ENCODE measurements at places on chromosomes 4 and X.
A peak's percentile ranks its signal among the peaks of the same experiment; 100 is the strongest.

DNA sequence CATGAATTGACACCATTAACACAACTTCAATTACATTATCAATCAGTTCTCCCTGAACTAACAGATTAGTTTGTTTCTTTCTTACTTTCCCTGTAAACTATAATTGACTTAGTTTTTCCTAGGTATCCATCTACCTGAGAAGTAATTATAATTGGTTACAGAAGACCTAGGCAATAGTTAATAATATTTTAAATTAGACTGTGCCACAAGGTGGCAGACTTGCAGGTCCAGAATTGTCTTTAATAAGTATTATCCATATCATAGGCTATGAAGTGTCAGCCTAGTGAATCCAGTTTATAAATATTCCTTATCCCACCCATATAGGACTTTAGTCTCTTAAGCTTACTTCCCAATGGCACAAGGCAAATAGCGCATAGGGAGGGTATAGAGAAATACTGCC, 48.9 kb upstream of the FAM47B start:
- no peak overlapping the region for H3K27ac ChIP-seq
- DNase-seq, result no peak
- no peaks in the 10 kb centered on the region for H3K36me3 ChIP-seq

DNA sequence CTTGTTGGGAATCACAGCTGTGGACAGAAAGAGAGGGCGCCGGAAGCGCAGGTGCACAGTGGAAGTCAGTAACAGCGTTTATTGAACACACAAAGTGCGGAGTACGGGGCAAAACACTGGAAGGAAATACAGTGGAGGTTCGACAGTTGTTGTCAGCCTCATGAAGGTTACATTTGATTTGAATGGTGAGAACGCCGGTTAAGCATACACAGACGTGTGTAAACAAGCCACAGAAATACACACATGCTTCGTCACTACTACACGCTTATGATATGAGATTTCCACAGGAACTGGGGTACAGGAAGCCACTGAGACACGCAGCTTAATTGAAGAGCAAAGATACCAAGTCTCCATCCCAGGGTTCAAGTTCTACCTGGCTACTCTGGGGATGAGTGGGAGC, 12.0 kb downstream of the CCKAR start:
- no peaks in the 10 kb centered on the region for H3K36me3 ChIP-seq
- H3K27me3 ChIP-seq, result no peaks in the 10 kb centered on the region
- no peak overlapping the region for H3K4me3 ChIP-seq
- peaks cover 4% of the 10 kb centered on the region for H3K4me1 ChIP-seq

DNA sequence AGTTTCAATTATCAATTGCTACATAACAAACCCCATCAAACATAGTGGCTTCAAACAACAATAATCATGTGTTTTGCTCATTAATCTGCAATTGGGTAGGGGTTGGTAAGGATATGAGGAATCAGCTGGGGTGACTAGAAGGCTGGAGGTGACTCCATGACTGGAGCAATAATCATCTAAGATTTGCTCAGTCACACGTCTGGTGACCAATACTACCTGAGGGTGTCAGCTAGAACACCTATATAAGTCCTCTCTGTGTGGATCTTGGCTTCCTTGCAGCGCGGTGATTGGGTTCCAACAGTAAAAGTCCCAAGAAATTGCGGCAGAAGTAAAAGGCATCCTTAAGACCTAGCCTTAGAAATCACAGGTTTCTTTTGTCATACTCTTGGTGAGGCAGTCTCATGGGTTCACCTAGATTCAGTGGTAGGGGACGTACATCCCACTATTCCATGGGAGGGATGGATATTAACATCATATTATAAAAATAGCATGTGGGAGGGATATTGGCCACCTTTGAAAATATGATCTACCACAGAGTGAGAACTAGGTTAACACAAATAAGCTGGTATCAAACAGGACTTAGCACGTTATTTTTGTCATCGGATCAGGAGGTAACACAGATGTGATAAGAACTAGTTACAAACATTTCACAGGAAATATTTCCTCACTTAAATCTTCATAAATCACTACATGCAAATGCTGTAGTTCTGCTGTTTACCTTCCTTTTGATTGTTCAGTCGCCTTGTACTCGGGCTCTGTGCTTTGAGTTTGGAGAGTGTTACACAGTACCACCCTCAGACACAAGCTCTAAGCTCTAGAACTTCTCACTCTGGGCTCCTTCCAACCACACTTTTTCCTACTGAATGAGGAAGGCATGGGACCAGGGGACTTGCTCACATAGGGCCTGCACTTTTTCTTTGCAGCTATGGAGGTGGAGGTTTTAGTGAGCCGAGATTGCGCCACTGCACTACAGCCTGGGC, 78.3 kb downstream of the LARP7 start:
- H3K36me3 ChIP-seq, result peaks cover 12% of the 10 kb centered on the region
- DNase-seq, result no peak
- H3K4me3 ChIP-seq, result no peak overlapping the region
- peaks cover 22% of the 10 kb centered on the region for H3K4me1 ChIP-seq
- H3K27ac ChIP-seq, result peak overlapping the region; percentile 62
- H3K27me3 ChIP-seq, result no peaks in the 10 kb centered on the region

DNA sequence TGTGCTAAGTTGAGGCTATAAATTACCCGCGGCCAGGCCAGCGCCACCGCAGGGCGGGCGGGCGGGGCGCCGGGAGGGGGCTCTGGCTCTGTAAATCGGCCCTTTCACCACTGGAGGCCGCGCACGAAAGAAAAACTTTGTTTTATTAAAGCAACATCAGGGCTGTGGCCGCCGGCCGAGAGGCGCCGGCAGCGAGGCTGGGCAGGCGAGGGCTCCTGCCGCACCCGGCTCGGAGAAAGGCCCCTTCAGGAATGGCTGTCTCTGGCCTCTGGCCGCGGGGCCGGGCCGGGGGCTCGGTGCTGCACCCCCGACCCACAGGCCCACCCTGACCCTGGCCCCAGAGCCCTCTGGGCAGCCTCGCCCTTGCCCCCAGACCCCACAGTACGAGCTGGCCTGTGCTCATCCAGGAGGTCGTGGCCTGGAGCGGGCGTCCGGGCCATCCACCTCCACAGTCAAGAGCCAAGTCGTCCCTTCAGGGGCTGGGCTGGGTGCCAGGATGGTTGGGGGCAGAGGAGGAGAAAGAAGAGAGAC, 29.5 kb upstream of the FGFR3 start:
- H3K4me3 ChIP-seq, result no peak overlapping the region
- no peaks in the 10 kb centered on the region for H3K36me3 ChIP-seq
- no peak for DNase-seq
- no peak overlapping the region for H3K27ac ChIP-seq
- peaks cover 11% of the 10 kb centered on the region for H3K4me1 ChIP-seq
- peaks cover 2% of the 10 kb centered on the region for H3K27me3 ChIP-seq
